ENCODE measurements at places on chromosomes 11 and 22.

GRCh38 chr11:44960200-44960845, 9.6 kb upstream of the TP53I11 start:
- no peak overlapping the region for H3K4me3 ChIP-seq
- no peaks in the 10 kb centered on the region for H3K36me3 ChIP-seq

GRCh38 chr11:30483056-30483455, 103.1 kb downstream of the MPPED2 start:
- no peaks in the 10 kb centered on the region for H3K27me3 ChIP-seq
- no peak overlapping the region for H3K27ac ChIP-seq
- no peaks in the 10 kb centered on the region for H3K36me3 ChIP-seq
- peaks cover 4% of the 10 kb centered on the region for H3K4me1 ChIP-seq
- no peak overlapping the region for H3K4me3 ChIP-seq

- no peak overlapping the region for H3K27ac ChIP-seq
- H3K4me1 ChIP-seq, result peaks cover 9% of the 10 kb centered on the region
- no peak for DNase-seq
- H3K36me3 ChIP-seq, result no peaks in the 10 kb centered on the region
- no peaks in the 10 kb centered on the region for H3K27me3 ChIP-seq
- no peak overlapping the region for H3K4me3 ChIP-seq
Observed at GRCh38 chr11:119745776-119746535, 17.0 kb upstream of the NECTIN1 start.

DNA sequence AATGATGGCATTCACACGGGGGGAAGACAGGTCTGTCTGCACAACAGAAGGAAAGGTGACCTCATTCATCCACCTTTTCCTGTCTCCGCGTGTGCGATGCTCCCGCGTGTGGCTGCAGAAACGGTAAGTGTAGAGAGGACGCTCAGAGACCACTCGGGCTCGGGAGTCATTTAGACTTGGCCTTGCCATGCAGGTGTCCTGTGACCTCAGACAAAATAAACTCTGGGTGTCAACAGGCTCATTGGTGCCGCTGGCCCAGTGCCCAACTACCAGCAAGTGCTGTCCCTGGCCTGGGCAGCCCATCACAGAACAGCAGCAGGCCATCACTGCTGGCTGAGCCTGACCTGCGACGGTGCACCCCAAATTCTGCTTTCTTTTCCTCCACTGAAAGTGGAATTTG, 48.1 kb upstream of the ARFGAP3 start:
- no peak overlapping the region for H3K27ac ChIP-seq
- H3K36me3 ChIP-seq, result no peaks in the 10 kb centered on the region
- no peak for DNase-seq
- peaks cover 30% of the 10 kb centered on the region for H3K4me1 ChIP-seq
- H3K27me3 ChIP-seq, result no peaks in the 10 kb centered on the region
- H3K4me3 ChIP-seq, result no peak overlapping the region

GRCh38 chr11:28963187-28963586, 855.0 kb downstream of the METTL15 start:
- no peak for DNase-seq
- H3K27ac ChIP-seq, result no peak overlapping the region
- no peaks in the 10 kb centered on the region for H3K36me3 ChIP-seq
- no peaks in the 10 kb centered on the region for H3K4me1 ChIP-seq
- no peak overlapping the region for H3K4me3 ChIP-seq
- H3K27me3 ChIP-seq, result no peaks in the 10 kb centered on the region

- no peak overlapping the region for H3K4me3 ChIP-seq
- peak; percentile 73 for DNase-seq
- H3K36me3 ChIP-seq, result no peaks in the 10 kb centered on the region
- H3K4me1 ChIP-seq, result peaks cover 43% of the 10 kb centered on the region
- peak overlapping the region; percentile 88 for H3K27ac ChIP-seq
Observed at GRCh38 chr11:2725368-2726300, 25.8 kb upstream of the KCNQ1OT1 start.

GRCh38 chr11:44870615-44871176, 80.0 kb downstream of the TP53I11 start:
- no peaks in the 10 kb centered on the region for H3K36me3 ChIP-seq
- no peak for DNase-seq

DNA sequence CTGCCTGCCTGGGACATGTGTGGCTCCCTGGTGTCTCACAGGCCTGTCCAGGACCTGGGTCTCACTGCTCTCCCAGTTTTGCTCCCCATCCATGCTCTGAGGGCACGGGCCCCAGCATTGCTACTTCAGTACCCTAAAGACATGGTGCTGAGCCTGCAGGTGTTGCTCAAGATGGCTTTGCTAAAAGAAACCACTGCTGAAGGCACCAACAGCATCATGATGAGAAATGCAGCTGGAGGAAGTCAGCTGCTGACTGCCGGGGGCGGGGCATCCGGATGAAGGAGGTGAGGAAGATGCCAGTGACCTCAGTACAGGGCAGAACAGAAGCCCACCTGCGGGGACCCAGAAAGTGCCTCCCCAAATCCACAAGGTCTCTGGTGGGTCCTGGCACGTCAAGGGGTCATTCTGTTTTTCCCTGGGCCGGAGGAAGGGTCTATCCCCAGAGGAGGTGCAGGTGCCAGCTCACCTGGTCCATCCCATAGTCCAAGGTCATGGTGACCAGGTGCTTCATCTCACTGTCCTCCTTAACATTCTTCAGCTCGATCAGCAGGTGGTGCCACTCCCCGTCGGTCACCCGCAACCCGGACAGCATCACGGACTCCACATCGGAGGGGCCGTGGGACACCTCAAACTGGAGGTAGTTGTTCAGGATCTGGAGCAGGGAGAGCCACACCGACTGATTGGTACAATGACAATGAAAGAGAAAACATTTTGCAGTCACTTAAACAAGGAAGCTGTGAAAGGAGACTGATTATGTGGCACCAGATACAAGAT, 63.9 kb downstream of the TRMU start:
- DNase-seq, result no peak
- no peak overlapping the region for H3K27ac ChIP-seq
- no peaks in the 10 kb centered on the region for H3K36me3 ChIP-seq
- no peak overlapping the region for H3K4me3 ChIP-seq
- H3K27me3 ChIP-seq, result no peaks in the 10 kb centered on the region
- no peaks in the 10 kb centered on the region for H3K4me1 ChIP-seq

DNA sequence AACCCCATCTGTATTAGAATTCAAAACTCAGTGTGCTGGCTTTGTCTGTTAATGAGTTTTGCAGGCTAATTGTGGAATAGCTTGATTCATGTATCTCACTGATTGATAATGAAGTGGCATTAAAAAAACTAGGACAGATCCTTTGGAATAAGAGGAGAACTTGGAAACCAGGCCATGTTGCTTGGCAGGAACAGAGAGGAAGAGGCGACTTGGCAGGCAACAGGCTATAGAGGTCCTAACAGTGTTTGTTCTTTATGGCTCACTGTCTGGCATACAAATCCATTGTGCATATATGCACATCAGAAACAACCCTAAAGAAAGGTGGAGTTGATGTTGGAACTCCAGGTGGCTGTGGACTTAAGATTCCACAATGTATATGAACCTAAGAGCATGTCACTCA, 17.4 kb upstream of the OR9I1 start:
- H3K36me3 ChIP-seq, result no peaks in the 10 kb centered on the region
- H3K27me3 ChIP-seq, result no peaks in the 10 kb centered on the region
- no peak for DNase-seq
- no peak overlapping the region for H3K4me3 ChIP-seq
- no peak overlapping the region for H3K27ac ChIP-seq
- H3K4me1 ChIP-seq, result no peaks in the 10 kb centered on the region

DNA sequence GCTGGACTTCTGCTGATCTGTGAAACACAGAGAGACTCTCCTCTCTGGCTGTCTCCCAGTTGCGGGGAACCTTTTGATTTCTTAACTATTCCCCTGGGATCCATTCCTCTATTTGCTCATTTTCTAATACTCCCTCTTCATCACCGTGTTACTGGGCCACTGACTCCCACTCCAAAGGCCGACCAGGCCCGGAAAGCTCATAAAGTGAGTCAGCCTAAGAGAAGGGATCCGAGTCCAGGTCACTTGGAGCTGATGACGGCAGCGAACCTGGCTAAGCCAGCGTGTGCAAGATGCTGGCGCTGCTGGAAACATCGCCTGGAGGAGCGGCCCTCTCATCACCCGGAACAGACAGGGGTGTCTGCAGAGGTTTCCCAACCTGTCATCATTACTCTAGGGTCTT, 112.8 kb downstream of the FBXO7 start:
- no peak overlapping the region for H3K27ac ChIP-seq
- peaks cover 14% of the 10 kb centered on the region for H3K4me1 ChIP-seq
- H3K27me3 ChIP-seq, result no peaks in the 10 kb centered on the region
- DNase-seq, result peak; percentile 69
- no peaks in the 10 kb centered on the region for H3K36me3 ChIP-seq
- no peak overlapping the region for H3K4me3 ChIP-seq

- no peaks in the 10 kb centered on the region for H3K27me3 ChIP-seq
- no peaks in the 10 kb centered on the region for H3K4me1 ChIP-seq
- H3K4me3 ChIP-seq, result no peak overlapping the region
- no peak overlapping the region for H3K27ac ChIP-seq
- peak; percentile 24 for DNase-seq
Observed at GRCh38 chr11:124644426-124645280, 22.0 kb downstream of the TBRG1 start.

- H3K27ac ChIP-seq, result no peak overlapping the region
- no peaks in the 10 kb centered on the region for H3K27me3 ChIP-seq
- H3K4me3 ChIP-seq, result no peak overlapping the region
- no peaks in the 10 kb centered on the region for H3K36me3 ChIP-seq
- DNase-seq, result no peak
Observed at GRCh38 chr22:49583886-49584505, 243.7 kb downstream of the BRD1 start.

DNA sequence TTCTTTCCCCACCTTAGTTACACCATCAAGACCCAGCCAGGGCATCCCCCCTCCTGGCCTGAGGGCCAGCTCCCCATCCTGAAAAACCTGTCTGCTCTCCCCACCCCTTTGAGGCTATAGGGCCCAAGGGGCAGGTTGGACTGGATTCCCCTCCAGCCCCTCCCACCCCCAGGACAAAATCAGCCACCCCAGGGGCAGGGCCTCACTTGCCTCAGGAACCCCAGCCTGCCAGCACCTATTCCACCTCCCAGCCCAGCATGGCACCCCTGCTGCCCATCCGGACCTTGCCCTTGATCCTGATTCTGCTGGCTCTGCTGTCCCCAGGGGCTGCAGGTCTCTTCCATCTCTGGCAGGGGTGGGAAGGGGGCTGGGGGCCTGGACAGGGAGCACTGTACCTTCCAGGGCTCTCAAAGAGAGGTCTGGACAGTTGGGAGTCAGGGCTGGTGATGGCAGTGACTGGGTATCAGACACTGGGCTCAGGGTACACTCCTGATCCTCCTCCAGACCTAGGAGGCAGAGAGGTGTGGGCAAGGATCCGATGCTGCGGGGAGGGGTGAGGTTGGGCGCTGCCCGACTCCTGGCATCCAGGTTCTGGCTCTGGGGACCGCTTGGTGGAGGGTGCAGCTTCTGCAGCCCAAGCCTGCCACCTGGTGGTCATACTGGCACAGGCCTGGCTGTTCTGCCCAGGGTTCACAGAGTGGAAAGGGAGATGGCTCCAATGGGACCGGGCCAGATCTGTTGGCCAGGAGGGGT, at the start of gene UPK2:
Gene UPK2 (plus strand): TSS at position 205 of the 753 bp plus-strand sequence. CDS start 53 bp downstream, at position 258.
- no peak within 1 kb of the TSS for H3K27ac ChIP-seq
- no peak within 1 kb of the TSS for H3K4me3 ChIP-seq
- DNase-seq, result peak; percentile 86
- H3K4me1 ChIP-seq, result no peaks in the 10 kb centered on the region
- H3K27me3 ChIP-seq, result peaks cover 12% of the 10 kb centered on the region

DNA sequence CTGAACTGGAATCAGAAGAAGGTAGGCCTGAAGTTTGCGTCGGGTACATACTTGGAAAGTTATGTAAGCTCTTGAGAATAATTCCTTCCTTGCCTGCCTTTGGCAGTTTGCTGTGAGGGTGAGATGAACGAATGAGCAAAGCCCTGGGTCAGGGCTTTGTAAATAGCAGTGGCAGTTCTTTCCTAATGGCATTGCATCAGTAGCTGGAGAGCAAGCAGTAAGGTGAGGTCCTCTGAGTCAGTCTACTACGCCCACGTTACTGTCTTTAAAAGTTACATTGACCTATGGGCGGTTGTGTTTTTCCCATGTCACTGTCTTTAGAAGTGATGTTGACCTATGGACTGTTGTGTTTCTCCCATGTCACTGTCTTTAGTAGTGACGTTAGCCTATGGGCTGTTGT, 179.1 kb upstream of the E2F8 start:
- DNase-seq, result no peak
- H3K27ac ChIP-seq, result no peak overlapping the region
- H3K36me3 ChIP-seq, result no peaks in the 10 kb centered on the region
- H3K27me3 ChIP-seq, result no peaks in the 10 kb centered on the region

GRCh38 chr11:73313652-73314051, 5.6 kb downstream of the ARHGEF17 start:
- H3K36me3 ChIP-seq, result peaks cover 13% of the 10 kb centered on the region
- DNase-seq, result no peak
- no peaks in the 10 kb centered on the region for H3K27me3 ChIP-seq
- peak overlapping the region; percentile 6 for H3K4me3 ChIP-seq
- no peaks in the 10 kb centered on the region for H3K4me1 ChIP-seq

- H3K27ac ChIP-seq, result no peak overlapping the region
- peaks cover 6% of the 10 kb centered on the region for H3K4me1 ChIP-seq
- no peak for DNase-seq
- no peaks in the 10 kb centered on the region for H3K27me3 ChIP-seq
- H3K4me3 ChIP-seq, result no peak overlapping the region
Observed at GRCh38 chr11:64569300-64569970, 21.6 kb upstream of the SLC22A12 start.

- H3K36me3 ChIP-seq, result no peaks in the 10 kb centered on the region
- no peaks in the 10 kb centered on the region for H3K27me3 ChIP-seq
- no peak overlapping the region for H3K4me3 ChIP-seq
- no peak overlapping the region for H3K27ac ChIP-seq
Observed at GRCh38 chr11:106391771-106392420, 314.4 kb downstream of the AASDHPPT start.
